A172 (cell line): ENCODE measurements at places on chromosomes 7 and 10.

- DNase-seq: peak; percentile 9
These were observed 86.3 kb downstream of the TBXAS1 start for GRCh38 chr7:139915268-139915863.

DNA sequence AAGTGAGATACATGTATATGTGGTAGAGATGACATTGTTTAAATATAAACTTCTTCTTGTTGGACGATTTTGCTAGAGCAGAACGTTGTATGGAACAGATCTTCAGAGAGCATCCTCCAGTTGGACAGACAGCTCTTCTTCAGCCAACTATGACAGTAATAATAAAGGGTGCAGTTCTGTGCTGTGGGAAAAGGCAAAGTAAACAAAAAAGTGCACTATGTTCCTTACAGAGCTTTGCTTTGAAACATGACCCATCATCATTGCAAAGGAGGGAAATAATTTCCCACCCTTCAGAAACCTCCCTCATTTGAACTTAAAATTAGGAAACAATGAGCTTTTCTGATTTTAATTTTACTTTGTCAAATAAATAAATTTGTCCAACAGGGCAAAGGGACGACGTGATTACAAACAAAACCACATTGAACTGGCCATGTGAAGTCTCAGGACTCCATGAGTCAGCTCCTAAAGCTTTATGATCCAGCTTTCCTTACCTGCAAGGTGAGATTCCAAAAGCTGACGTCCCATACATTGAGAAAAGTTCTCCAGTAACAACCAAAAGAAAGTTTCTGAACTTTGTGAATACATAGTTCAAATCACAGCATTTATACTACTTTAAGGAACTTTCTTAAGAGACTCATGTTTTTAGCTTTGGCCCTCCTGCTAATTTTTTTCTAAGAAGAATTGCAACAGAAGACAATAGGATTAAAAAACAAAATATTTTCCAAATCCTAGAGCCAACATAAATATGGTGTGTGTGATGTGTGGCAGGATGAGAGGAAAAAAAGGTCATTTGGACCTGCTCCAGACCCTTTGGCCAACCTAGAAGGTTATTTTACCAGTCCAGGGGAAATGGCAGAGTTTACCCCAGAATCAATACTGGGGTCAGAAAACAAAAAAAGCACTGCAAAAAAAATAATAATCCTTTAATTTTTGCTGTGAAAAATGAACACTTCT lies 565.4 kb upstream of the NRP1 start:
- DNase-seq: no peak

GRCh38 chr7:158241919-158242318 lies 345.7 kb downstream of the PTPRN2 start:
- no peak for DNase-seq

GRCh38 chr7:113628948-113629847 lies 289.6 kb downstream of the PPP1R3A start:
- peak; percentile 61 for DNase-seq

DNA sequence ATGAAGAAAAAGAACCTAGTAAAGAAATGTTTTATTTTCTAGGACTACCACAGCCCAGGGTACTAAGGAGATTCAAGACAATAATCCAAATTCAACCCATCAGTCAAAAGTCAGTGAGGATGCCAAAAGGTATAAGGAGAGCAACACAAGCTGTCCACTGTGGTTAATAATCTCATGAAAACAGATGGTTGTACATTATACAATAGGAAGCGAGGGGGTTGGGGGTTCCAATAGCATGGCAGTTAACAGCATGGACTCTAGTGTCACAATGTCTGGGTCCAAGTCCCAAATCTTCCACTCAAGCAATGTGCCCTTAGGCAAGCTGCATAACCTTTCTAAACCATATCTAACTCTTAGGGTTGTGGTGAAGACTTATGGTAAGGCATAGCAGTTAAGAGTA lies 35.1 kb downstream of the BRAF start:
- DNase-seq: no peak
